ENCODE measurements at places on chromosomes 4 and X.

GRCh38 chr4:90815569-90815968, 688.4 kb downstream of the CCSER1 start:
- peaks cover 15% of the 10 kb centered on the region for H3K36me3 ChIP-seq
- DNase-seq, result no peak
- H3K4me3 ChIP-seq, result no peak overlapping the region
- no peak overlapping the region for H3K27ac ChIP-seq

GRCh38 chr4:38310446-38311043, 350.3 kb downstream of the PTTG2 start:
- no peaks in the 10 kb centered on the region for H3K27me3 ChIP-seq
- no peak overlapping the region for H3K27ac ChIP-seq
- H3K4me3 ChIP-seq, result no peak overlapping the region
- peaks cover 9% of the 10 kb centered on the region for H3K4me1 ChIP-seq

- H3K36me3 ChIP-seq, result peaks cover 4% of the 10 kb centered on the region
- H3K4me1 ChIP-seq, result peaks cover 7% of the 10 kb centered on the region
- DNase-seq, result peak; percentile 10
- H3K27ac ChIP-seq, result no peak within 1 kb of the TSS
- H3K4me3 ChIP-seq, result peak within 1 kb of the TSS; percentile 71
These were observed at the start of gene UBL4A for GRCh38 chrX:154486396-154487207. TSS of gene UBL4A (minus strand) at chrX:154486615. CDS start at chrX:154486584, 31 bp downstream.

DNA sequence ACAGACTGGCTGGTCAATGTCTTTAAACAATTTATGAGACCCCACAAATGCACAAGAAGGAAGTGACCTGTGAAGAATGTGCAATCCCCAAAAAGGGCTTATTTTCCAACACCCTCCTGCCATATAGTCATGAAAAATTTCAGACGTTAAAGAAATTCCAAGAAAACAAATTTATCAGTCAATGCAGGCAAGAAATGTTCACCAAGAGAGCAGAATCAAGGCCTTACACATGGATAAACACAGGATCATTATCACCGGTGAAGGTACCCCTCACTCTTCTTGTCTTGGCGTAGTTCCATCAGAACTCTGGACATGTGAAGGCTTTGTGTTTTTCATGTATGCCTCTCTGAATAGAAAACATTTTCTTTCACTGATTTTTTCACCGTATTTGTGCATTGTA, 186.7 kb upstream of the GALNTL6 start:
- no peak for DNase-seq
- no peaks in the 10 kb centered on the region for H3K36me3 ChIP-seq
- no peaks in the 10 kb centered on the region for H3K27me3 ChIP-seq
- no peak overlapping the region for H3K4me3 ChIP-seq

DNA sequence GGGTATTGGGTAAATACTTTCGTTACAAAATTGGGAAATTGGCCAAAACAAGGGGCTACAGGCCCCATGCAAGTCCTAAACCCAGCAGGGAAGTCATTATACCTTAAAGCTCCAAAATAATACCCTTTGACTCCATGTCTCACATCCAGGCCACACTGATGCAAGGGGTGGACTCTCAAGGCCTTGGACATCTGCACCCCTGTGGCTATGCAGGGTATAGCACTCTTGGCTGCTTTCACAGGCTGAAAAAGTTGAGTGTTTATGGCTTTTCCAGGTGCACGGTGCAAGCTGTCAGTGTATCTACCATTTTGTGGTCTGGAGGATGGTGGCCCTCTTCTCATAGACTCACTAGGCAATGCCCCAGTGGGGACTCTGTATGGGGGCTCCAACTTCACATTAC, 326.5 kb downstream of the TEX13C start:
- H3K27ac ChIP-seq, result no peak overlapping the region
- DNase-seq, result no peak
- H3K27me3 ChIP-seq, result peaks cover 2% of the 10 kb centered on the region
- no peaks in the 10 kb centered on the region for H3K4me1 ChIP-seq

- no peaks in the 10 kb centered on the region for H3K36me3 ChIP-seq
- no peak for DNase-seq
- H3K27me3 ChIP-seq, result peaks cover 2% of the 10 kb centered on the region
- H3K4me1 ChIP-seq, result peaks cover 46% of the 10 kb centered on the region
These were observed 35.5 kb downstream of the DLG3 start for GRCh38 chrX:70479922-70480659.

DNA sequence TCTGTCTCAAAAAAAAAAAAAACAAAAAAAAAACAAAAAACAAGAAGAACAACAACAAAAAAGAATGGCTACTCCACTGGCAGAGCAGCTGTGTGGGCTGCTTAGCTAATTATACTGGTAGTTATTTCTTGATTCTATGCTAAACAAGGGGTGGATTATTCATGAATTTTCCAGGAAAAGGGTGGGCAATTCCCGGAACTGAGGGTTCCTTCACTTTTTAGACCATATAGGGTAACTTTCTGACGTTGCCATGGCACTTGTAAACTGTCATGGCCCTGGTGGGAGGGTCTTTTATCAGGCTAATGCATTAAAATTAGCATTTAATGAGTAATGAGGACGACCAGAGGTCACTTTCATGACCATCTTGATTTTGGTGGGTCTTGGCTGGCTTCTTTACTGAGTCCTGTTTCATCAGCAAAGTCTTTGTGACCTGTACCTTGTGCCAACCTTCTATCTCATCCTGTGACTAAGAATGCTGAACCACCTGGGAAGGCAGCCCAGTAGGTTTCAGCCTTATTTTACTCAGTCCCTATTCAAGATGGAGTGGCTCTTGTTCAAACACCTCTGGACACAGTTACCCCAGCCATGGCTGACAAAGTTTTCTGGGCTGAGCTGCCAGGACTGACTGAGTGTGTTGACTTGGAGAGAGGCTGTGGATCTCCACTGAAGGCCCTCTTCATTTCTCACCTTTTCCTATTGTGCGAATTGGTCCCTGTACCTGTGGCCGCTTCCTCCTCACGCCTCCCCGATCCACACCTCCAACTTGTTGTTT, 1.3 kb upstream of the OCIAD2 start:
- no peak overlapping the region for H3K27ac ChIP-seq
- peaks cover 15% of the 10 kb centered on the region for H3K36me3 ChIP-seq
- peak overlapping the region; percentile 27 for H3K4me3 ChIP-seq
- H3K27me3 ChIP-seq, result peaks cover 17% of the 10 kb centered on the region
- no peak for DNase-seq

DNA sequence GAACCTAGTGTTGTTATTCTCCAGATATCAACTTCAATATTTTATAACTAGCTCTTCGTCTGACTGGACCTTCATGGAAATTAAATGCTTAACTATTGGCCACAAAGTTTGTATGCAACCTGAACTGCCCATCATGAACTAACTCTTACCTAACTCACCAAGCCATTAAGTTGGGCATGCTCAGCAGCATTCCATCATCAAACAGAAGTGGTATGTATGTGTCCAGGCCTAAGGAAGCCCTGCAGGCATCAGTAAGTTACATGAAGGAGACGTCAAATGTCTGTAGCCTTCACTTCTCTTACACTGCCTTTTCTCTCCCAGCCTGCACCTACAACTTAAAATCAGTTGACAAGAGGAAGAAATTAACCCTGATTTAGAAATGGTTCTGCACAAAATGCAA, 1639.2 kb upstream of the PABPC4L start:
- no peaks in the 10 kb centered on the region for H3K36me3 ChIP-seq
- DNase-seq, result no peak
- no peaks in the 10 kb centered on the region for H3K4me1 ChIP-seq
- no peak overlapping the region for H3K27ac ChIP-seq
- no peaks in the 10 kb centered on the region for H3K27me3 ChIP-seq
- H3K4me3 ChIP-seq, result no peak overlapping the region

- no peaks in the 10 kb centered on the region for H3K36me3 ChIP-seq
- DNase-seq, result peak; percentile 22
- H3K4me3 ChIP-seq, result peak overlapping the region; percentile 64
- no peaks in the 10 kb centered on the region for H3K27me3 ChIP-seq
- no peak overlapping the region for H3K27ac ChIP-seq
These were observed 26.0 kb upstream of the YTHDC1 start for GRCh38 chr4:68375667-68376559.

GRCh38 chr4:153084980-153085630, 119.1 kb upstream of the TRIM2 start:
- no peak overlapping the region for H3K4me3 ChIP-seq
- H3K36me3 ChIP-seq, result no peaks in the 10 kb centered on the region
- DNase-seq, result peak; percentile 90
- H3K27me3 ChIP-seq, result peaks cover 2% of the 10 kb centered on the region

DNA sequence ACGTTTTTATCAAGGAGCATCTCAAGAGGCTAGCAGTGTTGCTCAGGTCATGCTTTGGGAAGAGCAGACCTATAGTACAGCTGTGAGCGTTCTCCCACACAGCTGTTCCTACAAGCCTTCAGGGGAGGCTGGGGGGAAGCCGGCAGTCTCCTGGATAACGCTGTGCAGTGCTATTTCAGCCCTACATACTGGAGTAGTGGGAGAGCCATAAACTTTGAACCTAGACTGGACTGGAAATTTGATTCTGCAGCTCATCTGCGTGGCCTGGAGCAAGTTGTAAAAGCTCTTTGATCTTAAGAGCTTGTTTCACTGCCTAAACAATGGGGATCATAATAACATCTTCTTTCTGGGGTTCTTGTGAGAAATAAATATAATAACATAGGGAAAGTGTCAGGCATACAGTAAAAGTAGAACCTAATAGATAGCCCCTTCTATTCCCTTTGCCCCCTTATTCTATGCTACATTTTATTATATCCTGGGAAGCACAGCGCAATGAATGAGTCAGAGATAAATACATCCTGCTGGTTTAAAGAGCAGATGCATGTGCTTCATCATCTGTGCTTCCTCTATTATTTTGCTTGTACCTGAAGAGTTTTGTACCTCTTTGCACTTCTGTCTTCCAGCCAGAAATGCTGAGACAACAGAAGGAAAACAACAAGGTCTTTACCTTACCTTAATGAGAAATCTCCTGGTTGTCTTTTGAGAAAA, 14.7 kb upstream of the AMBN start:
- no peak overlapping the region for H3K4me3 ChIP-seq
- H3K36me3 ChIP-seq, result no peaks in the 10 kb centered on the region
- H3K27ac ChIP-seq, result no peak overlapping the region
- DNase-seq, result no peak
- H3K27me3 ChIP-seq, result no peaks in the 10 kb centered on the region

GRCh38 chrX:54808109-54808604, 612 bp downstream of the MAGED2 start:
- H3K4me3 ChIP-seq, result peak overlapping the region; percentile 99
- DNase-seq, result peak; percentile 58
- peak overlapping the region; percentile 98 for H3K27ac ChIP-seq

DNA sequence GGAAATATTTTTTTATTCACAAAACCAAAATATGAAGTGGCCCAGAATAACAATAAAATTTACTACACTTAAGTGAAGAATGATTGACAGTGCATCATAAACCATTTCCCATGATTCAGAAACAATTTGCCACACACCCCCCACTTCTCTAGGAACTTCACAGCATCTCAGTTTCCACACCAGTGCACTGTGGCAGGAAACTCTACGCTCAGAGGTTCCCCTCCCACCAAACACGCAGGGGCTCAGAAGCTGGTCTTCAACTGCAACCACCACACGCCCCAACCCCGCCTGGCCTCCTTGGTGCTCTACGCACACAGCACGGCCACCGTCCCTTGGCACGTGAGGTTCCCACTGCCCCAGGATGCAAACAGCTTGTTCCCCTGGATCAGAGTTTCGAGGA, 63.7 kb downstream of the ZFYVE28 start:
- H3K4me3 ChIP-seq, result no peak overlapping the region
- peaks cover 2% of the 10 kb centered on the region for H3K27me3 ChIP-seq
- no peak for DNase-seq
- no peaks in the 10 kb centered on the region for H3K36me3 ChIP-seq
- H3K27ac ChIP-seq, result no peak overlapping the region

DNA sequence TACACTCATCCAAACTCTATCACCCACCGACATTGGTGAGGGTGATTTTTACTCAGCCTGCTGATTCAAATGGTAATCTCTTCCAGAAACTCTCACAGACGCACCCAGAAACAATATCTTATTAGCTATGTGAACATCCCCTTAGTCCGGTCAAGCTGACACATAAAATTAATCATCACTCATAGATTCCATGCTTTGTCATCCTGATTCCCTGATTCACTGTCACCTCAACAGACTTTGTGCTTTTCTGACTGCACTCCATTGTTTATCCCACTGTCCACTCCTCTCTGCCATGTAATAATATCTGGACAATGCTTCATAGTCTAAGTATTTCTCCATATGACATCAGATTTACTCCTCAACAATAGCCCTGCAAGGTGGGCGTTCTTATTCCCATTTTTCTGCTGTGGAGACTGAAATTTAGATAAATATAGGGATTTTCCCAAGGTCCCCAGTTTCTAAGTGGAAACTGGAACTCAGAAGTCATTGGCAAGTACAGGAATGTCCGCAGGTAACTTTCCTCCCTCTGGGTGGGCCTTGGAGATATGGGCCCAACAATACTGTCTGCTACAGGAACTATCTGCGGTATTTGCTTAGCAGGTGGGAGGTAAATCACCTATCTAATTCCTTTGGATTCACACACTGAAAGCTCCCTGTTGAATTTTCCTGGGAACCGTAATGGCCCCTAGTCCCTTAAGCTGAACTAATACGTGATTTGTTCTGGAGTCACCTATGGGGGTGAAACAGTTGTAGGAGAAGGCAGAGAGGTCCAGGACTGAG, 228.6 kb upstream of the BCOR start:
- no peaks in the 10 kb centered on the region for H3K36me3 ChIP-seq
- H3K4me1 ChIP-seq, result no peaks in the 10 kb centered on the region
- no peak overlapping the region for H3K27ac ChIP-seq
- DNase-seq, result no peak

- H3K36me3 ChIP-seq, result no peaks in the 10 kb centered on the region
- peaks cover under 1% of the 10 kb centered on the region for H3K27me3 ChIP-seq
- H3K4me3 ChIP-seq, result no peak overlapping the region
- peaks cover 6% of the 10 kb centered on the region for H3K4me1 ChIP-seq
- no peak for DNase-seq
These were observed 14.1 kb upstream of the SCRG1 start for GRCh38 chr4:173413036-173413435.

DNA sequence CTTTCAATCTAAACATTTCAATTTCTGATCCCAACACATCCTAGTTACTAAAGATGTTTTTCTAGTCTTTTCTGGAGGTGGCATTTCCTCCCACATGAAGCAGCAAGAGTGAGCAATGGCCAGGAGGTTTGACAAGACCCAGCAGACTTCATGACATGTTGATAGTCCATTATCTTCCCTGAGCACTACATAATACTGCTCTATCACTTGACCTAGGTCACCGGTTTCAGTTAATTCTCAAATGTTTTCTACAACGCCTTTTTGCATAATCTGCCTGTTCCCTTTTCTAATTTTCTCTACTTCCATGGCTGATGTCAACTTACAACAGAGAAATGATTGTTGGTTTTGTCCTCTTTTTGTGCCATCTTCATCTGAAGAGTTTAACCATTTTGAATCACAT, 62.0 kb upstream of the GPRIN3 start:
- no peak for DNase-seq
- no peaks in the 10 kb centered on the region for H3K27me3 ChIP-seq
- no peaks in the 10 kb centered on the region for H3K4me1 ChIP-seq
- H3K27ac ChIP-seq, result no peak overlapping the region

- no peaks in the 10 kb centered on the region for H3K36me3 ChIP-seq
- H3K4me1 ChIP-seq, result no peaks in the 10 kb centered on the region
- DNase-seq, result no peak
- peaks cover 2% of the 10 kb centered on the region for H3K27me3 ChIP-seq
- no peak overlapping the region for H3K4me3 ChIP-seq
- no peak overlapping the region for H3K27ac ChIP-seq
These were observed 2.2 kb downstream of the FUNDC2 start for GRCh38 chrX:155028877-155029291.

- H3K4me3 ChIP-seq, result no peak overlapping the region
- peaks cover 34% of the 10 kb centered on the region for H3K36me3 ChIP-seq
- DNase-seq, result no peak
These were observed 6.8 kb downstream of the PLP2 start for GRCh38 chrX:49178537-49178936.

GRCh38 chrX:117510453-117510852, 606.2 kb downstream of the KLHL13 start:
- no peaks in the 10 kb centered on the region for H3K36me3 ChIP-seq
- no peak overlapping the region for H3K4me3 ChIP-seq
- DNase-seq, result no peak
- H3K27ac ChIP-seq, result no peak overlapping the region
